Stimulated activated CD4-positive, alpha-beta T cell treated with anti-CD3 and anti-CD28 coated beads, TNF-alpha, amount 100 ng/mL, for 48 hours (primary cell): ENCODE measurements at places on chromosomes 6 and 20.

DNA sequence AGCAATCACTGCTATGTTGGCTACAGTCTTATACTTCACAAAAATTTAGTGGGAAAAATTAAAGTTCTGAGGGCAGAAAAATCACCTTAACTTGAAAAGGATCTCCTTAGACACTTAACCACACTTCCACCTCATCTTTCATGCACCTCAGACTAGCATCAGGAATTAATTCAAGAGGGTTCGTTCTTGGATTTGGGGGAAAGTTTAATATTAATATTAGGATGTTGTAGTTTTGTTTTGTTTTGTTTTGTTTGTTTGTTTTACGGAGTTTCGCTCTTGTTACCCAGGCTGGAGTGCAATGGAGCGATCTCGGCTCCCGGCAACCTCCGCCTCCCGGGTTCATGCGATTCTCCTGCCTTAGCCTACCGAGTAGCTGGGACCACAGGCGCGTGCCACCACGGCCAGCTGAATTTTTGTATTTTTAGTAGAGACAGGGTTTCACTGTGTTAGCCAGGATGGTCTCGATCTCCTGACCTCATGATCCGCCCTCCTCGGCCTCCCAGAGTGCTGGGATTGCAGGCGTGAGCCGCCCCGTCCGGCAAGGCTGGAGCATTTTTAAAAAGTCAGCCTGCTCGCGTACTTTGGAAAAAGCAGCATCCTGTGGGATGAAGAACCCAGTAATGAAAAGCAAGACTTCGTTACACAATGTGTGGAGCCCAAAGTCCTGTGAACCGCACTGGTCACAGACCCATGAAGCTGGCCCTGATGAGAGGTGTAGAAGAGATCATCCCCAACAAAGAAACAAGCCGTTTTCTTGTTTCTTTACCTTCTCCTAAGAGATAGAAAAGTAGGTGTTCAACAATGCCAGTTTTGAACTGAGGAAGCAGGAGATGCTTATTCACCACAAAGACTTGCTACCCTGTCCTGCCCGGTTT lies 194.9 kb downstream of the GPX5 start:
- DNase-seq: no peak

DNA sequence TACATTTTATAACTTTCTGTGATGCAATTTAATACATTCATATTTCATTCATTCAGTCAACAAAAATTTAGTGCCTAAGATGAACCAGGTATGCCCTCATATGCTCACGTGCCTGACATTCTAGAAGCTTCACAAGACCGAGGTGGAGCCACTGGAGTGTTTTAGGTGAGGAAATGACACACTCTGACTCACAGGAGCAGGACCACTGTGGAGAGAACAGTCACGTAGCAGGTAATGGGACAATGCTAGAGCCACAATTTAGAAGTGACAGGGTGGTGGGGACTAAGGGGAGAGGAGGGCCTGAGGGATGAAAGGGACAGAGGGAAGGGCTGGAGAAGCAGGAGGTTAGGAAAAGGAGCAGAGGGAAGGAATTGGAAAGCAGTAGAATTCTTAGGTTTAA lies 17.6 kb upstream of the HLA-A start:
- no peak for DNase-seq

DNA sequence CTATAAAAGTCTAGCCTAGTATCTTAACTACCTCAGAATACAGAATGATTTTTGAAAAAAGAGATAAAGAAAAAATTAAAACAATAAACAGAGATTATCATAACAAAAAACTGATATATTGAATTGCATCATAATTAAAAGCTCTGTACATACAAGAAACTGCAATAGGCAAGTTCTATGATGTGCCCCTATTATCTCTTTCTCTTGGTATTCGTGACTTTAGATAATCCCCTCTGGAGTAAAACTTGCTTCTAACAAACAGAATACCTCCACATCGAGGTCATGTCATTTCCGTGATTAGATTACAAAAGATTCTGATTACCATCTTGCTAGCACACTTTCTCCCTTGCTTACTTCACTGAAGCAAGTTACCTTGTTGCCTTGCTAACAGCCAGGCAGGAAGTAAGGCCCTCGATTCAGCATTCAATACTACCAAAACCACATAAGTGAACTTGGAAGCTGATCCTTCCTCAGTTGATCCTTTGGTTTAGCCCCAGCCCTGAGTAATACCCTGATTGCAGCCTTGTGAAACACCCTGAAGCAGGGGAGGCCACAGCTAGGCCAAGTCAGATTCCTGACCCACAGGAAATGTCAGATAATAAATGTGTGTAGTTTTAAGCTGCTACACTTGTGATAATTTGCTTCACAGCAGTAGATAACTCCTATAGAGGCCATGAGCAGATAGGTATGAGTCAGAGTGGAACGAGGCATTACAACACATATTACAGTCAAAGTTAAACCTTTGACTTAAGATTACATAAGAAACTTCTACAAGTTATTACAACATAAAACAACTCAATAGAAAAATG lies 53.7 kb upstream of the TMX4 start:
- DNase-seq: no peak

GRCh38 chr6:80543598-80544222 lies 437.2 kb downstream of the BCKDHB start:
- no peak for DNase-seq

DNA sequence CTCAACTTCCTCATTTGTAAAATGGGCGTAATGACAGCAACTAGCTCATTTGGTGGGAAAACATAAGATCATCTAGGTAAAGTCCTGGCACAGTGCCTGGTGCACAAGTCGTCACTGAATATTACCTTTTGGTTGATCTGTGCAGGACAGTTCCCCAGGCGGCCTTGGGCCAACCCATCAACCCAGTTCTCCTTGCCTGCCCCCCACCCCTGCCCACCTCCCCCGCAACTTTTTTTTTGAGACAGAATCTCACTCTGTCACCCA lies 99.2 kb downstream of the JPH2 start:
- no peak for DNase-seq

DNA sequence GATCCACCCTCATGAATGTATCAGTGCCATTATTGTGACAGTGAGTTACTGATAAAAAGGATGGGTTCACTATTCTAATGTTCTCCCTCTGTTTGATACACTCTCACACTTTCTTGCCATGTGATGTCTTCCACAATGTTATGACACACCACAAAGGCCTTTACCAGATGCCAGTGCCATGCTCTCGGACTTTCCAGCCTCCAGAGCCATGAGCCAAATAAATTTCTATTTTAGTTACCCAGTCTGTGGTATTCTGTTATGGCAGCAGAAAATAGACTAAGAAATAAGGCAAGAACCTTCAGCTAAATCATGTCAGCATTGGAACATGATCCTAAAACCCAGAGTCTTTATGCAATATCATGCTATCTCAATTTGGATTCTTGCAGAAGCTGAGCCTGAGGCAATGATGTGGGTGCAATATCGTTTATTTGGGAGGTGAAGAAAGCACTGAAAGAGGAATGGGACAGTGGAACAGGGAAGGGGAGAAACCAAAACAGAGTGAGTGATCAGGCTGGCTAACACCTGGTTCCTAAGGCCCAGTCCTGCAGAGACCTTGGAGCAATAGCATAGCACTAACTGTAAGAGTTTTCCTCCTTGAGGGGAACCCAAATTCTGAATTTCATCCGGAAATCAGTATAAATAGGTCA lies 130.4 kb upstream of the LRFN2 start:
- DNase-seq: no peak
